ENCODE measurements at places on chromosomes 5 and 9. TPM values are rescaled to one million over a fixed set of nuclear protein-coding genes. Genes with fewer than 3 reads are reported as not detected.

- H3K36me3 ChIP-seq = no peaks in the 10 kb centered on the region
- H3K4me3 ChIP-seq = no peak overlapping the region
- H3K27ac ChIP-seq = no peak overlapping the region
- DNase-seq = no peak
Observed at GRCh38 chr9:16610538-16610937, 259.9 kb downstream of the BNC2 start.

- H3K4me1 ChIP-seq = peaks cover 6% of the 10 kb centered on the region
- no peak overlapping the region for H3K4me3 ChIP-seq
- no peak overlapping the region for H3K27ac ChIP-seq
- H3K27me3 ChIP-seq = no peaks in the 10 kb centered on the region
- H3K36me3 ChIP-seq = no peaks in the 10 kb centered on the region
Observed at GRCh38 chr9:82454509-82455190, 466.1 kb downstream of the SPATA31D1 start.

- peak; percentile 6 for DNase-seq
- H3K4me1 ChIP-seq = no peaks in the 10 kb centered on the region
- H3K36me3 ChIP-seq = no peaks in the 10 kb centered on the region
- H3K4me3 ChIP-seq = no peak overlapping the region
Observed at GRCh38 chr9:138043061-138043410, 165.5 kb downstream of the CACNA1B start.

DNA sequence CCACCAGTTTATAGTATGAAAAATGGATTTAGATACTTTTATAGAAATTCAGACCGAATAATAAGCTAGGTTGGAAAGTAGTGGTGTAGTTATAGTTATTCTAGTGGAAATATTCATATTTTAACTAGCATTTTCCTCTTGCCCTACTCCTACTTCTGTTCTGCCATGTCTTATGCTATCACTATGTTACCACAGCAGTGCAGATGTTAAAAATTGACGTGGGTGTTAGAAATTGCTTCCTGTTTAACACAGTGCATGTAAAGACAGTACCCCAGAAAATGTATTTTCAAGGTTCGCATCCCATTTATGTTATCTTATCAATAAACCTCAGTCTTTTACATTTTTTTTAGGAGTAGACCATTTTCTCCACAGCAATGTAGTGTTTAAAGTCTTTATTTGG, 774.2 kb upstream of the CDH10 start:
- H3K36me3 ChIP-seq = no peaks in the 10 kb centered on the region
- H3K27me3 ChIP-seq = no peaks in the 10 kb centered on the region
- H3K4me1 ChIP-seq = no peaks in the 10 kb centered on the region

- no peaks in the 10 kb centered on the region for H3K36me3 ChIP-seq
- H3K27ac ChIP-seq = no peak within 1 kb of the TSS
- H3K4me1 ChIP-seq = peaks cover 5% of the 10 kb centered on the region
- H3K4me3 ChIP-seq = peak within 1 kb of the TSS; percentile 39
- no peaks in the 10 kb centered on the region for H3K27me3 ChIP-seq
- DNase-seq = peak; percentile 35
Observed at GRCh38 chr5:17217493-17218352, at the start of gene BASP1. TSS of gene BASP1 (plus strand) at chr5:17217631. CDS start at chr5:17275217, 57,586 bp downstream.

DNA sequence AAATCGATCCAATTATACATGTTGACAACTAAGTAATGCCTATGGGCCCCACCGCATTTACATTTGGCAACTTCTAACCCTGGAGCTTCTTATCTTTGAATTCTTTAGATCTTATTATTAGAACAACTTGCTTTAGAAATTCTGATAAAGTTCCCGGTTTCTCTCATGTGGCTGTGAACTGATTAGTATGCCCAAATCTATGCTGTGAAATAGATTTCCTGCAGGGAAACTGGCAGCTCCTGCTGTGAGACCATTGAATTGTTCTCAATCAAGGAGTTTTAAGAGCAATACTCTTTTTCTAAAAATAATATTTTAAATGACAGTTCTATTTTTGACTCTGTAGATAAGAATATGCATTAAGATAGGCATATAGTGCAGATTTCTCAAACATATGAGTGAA, 177.5 kb downstream of the GABRB2 start:
- no peaks in the 10 kb centered on the region for H3K27me3 ChIP-seq
- H3K27ac ChIP-seq = no peak overlapping the region
- H3K36me3 ChIP-seq = no peaks in the 10 kb centered on the region
- peaks cover 14% of the 10 kb centered on the region for H3K4me1 ChIP-seq

DNA sequence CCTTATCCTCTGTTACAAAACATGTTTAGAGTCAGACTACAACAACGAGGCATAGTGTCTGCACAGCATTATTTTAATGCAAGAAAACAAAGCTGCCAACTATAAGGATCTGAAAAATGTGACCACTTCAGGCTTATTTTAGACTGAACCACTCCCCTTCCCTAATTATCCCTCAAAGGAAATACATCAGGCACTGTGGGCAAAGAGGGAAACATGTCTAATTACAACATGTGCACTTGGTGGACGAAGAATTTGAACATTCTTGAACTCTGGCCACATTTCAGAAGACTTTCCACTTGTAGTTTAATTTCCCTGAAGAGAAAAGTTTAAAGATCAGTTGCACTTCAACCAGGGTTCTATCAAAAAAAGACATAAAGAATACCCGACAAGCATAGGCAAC, 3.8 kb downstream of the MTMR12 start:
- peak overlapping the region; percentile 52 for H3K27ac ChIP-seq
- no peak for DNase-seq

GRCh38 chr9:125663127-125663526, 43.9 kb downstream of the MAPKAP1 start:
- H3K36me3 ChIP-seq = no peaks in the 10 kb centered on the region
- H3K4me1 ChIP-seq = no peaks in the 10 kb centered on the region
- DNase-seq = no peak

DNA sequence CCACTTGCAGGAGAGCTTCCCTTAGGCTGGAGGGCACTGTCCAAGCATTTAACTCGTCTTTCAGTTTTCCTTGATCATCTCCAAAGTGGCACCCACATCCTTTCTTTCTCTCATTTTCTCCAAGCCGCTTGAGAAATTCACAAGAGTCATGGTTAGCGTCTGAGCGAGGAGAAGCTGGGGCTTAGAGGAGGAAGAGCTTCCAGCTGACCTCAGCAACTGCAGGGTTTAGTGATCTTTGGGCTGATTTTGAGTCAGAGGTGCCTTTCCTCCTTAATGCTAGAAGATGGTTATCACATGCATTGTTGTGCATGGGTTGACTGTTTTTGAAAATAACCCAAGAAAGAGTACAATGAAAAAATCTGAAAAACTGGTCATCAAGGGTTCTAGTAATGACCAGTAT, 134.7 kb downstream of the GADD45G start:
- H3K36me3 ChIP-seq = no peaks in the 10 kb centered on the region
- DNase-seq = no peak
- H3K27ac ChIP-seq = no peak overlapping the region
- no peak overlapping the region for H3K4me3 ChIP-seq
- no peaks in the 10 kb centered on the region for H3K27me3 ChIP-seq

DNA sequence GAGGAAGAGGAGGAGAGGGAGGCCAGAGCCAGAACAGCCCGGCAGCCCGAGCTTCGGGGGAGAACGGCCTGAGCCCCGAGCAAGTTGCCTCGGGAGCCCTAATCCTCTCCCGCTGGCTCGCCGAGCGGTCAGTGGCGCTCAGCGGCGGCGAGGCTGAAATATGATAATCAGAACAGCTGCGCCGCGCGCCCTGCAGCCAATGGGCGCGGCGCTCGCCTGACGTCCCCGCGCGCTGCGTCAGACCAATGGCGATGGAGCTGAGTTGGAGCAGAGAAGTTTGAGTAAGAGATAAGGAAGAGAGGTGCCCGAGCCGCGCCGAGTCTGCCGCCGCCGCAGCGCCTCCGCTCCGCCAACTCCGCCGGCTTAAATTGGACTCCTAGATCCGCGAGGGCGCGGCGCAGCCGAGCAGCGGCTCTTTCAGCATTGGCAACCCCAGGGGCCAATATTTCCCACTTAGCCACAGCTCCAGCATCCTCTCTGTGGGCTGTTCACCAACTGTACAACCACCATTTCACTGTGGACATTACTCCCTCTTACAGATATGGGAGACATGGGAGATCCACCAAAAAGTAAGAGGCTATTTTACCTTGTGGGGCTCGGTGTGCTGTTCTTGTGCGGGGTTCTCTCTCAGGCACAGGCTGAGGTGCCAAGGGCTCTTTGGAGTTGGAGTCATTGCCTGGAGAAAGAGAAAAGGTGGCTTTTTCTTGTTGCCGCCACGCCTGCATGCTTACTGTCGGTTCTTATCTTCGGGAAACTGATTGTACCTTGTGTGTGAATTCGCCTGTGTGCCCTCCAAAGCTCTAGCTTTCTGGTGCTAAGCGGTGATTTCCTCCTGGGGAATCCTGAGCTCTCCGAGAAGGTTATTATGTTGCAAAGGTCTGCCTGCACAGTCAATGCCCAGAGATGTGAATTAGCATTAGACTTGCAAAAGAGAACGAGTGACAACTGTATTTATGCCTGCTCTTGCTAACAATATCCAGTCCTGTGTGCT, at the start of gene ISL1:
Gene ISL1, plus strand, starts transcription at position 318 of the 991 bp plus-strand sequence. Its CDS starts 224 bp downstream, at position 542.
- peak within 1 kb of the TSS; percentile 54 for H3K4me3 ChIP-seq
- peak; percentile 84 for DNase-seq
- H3K36me3 ChIP-seq = no peaks in the 10 kb centered on the region
- peaks cover 10% of the 10 kb centered on the region for H3K4me1 ChIP-seq

GRCh38 chr5:140000332-140000731, 42.8 kb downstream of the NRG2 start:
- no peak overlapping the region for H3K27ac ChIP-seq
- H3K4me1 ChIP-seq = no peaks in the 10 kb centered on the region
- DNase-seq = no peak
- H3K4me3 ChIP-seq = no peak overlapping the region

DNA sequence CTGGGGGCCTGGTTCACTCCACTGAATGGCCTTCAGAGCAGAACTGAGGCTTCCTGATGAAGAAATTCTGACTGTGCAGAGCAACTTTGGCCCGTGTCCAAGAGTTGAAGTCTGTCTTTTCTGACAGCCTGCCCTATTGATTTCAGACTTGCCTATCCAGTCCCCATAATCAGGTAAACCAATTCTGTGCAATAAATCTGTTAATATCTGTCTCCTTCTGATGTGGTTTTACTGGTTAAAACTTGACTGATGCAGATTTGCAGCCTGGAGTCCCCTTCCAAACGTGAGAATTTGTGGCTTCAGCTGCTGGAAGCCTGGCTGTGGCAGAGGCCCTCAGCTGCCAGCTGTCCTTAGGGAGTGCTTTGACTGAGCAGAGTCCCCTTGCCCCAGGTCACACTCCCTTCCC, 283.9 kb upstream of the ANKRD55 start:
- peak; percentile 61 for DNase-seq
- H3K27ac ChIP-seq = no peak overlapping the region
- no peak overlapping the region for H3K4me3 ChIP-seq
- no peaks in the 10 kb centered on the region for H3K36me3 ChIP-seq
- peaks cover 3% of the 10 kb centered on the region for H3K4me1 ChIP-seq
- H3K27me3 ChIP-seq = no peaks in the 10 kb centered on the region

Gene ST8SIA4
- total RNA-seq = 0.93 TPM

Gene TRUB2
- 14.6 TPM for total RNA-seq

Gene TMCO6
- 58.0 TPM for total RNA-seq

Gene ANKRD31
- total RNA-seq = 16.9 TPM

Gene TMEM252
- not detected for total RNA-seq

Gene PDE6A
- total RNA-seq = 3.2 TPM

Gene DBH
- not detected for total RNA-seq

Measured in testis (tissue), 5 donors.